IPS DF 19.7 (cell line): ENCODE measurements at places on chromosomes 1 and 21.

DNA sequence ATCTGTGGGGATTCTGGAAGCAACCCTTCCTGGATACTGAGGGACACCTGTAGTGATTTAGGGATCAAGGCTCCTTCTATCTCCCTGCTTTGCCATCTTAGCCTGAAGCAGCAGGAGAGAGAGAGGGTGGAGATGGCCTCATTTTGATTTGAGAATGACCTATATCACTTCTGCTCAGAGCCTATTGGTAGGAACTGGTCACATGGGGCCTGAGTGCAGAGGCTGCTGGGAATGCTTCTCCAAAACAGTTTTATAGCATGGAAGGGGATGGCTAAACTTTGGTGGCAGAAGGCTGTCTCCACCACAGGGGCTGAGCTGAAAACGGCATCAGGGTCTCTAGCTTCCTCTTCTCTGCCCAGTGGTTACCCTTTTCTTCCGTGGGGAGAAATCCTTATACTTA lies 105.8 kb downstream of the TBX19 start:
- no peak for DNase-seq

- DNase-seq, result no peak
Observed at GRCh38 chr1:166133276-166133841, 33.4 kb downstream of the FAM78B start.

- no peak for DNase-seq
Observed at GRCh38 chr1:4022715-4023114, 122.6 kb upstream of the C1orf174 start.

DNA sequence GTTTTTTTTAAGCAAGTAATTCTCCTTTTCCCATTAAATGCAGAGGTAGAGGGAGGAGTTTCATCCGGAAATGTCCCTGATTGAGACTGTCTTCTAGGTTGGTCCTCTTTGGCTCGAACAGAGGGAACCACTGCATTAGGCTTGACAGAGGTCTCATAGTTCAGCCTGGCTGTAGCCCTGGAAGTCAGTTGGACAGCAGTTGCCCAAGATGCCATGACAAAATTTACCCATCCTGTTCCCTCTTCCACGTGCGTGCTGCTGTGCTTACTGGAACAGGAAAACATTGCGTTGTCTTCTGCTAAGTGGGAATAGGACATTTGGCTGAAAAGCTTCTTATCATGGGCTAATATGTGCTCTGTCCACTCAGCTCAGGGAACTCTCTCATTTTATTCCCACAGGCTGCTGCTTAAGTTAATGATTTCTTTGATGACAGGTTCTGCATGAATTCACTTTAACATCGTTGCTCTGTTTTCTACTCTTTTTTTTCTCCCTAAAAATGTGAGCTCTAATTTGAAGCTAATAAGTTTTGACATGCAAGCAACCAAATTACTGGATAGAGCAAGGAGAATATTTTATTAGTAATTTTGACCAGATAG lies 18.0 kb downstream of the KCNK1 start:
- no peak for DNase-seq

GRCh38 chr1:70358921-70359564 lies 4.5 kb upstream of the ANKRD13C start:
- no peak for DNase-seq

- DNase-seq, result no peak
Observed at GRCh38 chr1:54875000-54875399, 12.0 kb downstream of the DHCR24 start.

DNA sequence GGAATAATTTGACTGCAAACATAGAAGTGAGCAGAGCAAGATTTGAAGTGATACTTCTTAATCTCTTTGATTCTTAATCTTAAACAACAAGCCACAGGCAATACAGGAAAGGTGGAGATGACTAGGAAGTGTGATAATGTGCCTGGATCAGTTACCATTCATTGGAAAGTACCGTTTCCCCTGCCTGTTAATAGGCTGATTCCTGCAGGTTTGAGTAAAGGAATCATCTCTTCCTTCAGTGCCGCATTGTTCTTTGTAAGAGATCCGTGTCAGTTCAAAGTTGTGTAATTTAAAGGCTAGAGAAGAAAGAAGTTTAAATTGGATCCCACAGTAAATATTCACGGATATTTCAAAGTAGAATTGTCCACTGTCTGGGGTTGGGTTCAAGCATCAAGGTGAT lies 43.5 kb upstream of the BCL10 start:
- DNase-seq, result no peak

DNA sequence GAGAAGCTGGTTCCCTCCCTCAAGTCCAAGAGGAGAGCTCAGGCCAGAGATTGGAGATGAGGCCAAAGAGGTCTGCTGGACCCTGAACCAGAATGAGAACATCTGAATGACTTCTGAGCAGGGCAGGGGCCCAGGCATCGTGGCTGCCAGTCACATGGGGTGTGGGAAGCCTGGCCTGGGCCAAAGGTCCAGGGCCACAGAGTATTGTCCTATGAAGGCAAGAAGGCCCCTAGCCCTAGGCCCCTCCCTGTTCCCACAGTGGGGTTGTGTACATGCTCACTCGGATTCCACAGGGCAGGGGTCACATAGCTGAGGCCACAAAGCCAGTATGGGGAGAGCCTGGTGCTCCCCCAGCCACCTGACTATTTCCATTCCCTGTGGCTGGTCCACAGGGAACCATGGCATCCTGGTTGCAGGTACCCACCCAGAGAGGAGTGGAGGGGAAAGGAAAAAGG lies 18.5 kb upstream of the SLC1A7 start:
- no peak for DNase-seq

DNA sequence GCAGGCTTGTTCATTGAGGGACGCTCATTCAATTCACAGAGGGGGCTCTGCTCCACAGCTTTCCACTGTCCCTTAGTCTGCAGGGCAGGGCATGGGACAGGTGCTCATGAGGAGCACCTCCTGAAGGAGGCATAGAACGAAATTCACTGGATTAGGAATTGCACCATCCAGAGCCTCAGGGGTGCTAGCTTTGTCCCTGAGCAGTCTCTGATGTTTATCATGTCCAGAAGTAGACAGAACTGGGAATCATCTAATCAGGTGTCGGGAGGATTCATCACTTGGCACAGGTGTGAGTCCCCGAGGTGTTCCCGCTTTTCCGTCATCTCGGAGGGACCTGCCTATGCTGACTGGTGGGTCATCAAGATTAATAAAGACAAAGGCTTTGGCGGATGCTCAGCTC lies 321.4 kb downstream of the AJAP1 start:
- no peak for DNase-seq

GRCh38 chr1:244755673-244756072 lies 79.8 kb upstream of the COX20 start:
- no peak for DNase-seq

GRCh38 chr1:25543425-25544242 lies at the start of gene LDLRAP1:
LDLRAP1 (plus strand) TSS chr1:25543606; CDS start chr1:25543699, 93 bp downstream.
- DNase-seq, result peak; percentile 17

DNA sequence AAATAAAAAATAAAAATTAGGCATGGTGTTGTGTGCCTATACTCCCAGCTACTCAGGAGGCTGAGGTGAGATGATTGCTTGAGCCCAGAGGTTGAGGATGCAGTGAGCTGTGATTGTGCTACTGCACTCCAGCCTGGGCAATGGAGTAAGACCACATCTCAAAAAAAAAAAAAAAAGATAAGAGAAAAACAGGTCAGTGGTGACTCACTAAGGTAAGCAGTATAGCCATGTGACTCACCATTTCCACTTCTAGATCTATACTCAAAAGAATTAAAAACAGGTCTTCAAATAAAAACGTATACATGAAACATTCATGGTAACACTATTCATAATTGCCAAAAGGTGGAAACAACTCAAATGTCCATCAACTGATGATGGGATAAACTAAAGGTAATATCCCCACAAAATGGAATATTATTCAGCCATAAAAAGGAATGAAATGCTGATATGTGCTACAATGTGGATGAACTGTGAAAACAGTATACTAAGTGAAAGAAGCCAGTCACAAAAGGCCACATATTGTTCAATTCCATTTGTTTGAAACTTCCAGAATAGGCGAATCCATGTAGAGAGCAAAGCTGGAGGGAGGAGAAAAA lies 75.1 kb downstream of the ZNF281 start:
- DNase-seq, result no peak

DNA sequence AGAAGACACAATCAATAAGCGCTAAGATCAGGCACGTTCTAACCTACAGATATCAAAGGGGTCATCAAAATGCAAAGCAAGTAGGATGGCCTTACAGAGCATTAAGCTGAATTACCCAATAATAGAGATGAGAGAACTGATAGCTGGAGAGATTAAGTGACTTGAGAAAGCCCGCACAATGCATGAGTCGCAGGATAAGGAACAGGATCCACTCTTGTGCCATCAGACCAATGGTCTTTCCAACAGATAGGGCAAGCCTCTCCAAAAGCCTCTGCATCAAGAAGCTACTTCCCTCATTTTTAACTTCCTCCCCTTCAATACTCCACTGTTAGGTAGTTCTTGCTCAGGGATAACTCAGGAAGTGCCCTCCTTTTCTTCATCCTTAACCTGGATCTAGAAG lies 2.6 kb downstream of the CHML start:
- DNase-seq, result no peak

DNA sequence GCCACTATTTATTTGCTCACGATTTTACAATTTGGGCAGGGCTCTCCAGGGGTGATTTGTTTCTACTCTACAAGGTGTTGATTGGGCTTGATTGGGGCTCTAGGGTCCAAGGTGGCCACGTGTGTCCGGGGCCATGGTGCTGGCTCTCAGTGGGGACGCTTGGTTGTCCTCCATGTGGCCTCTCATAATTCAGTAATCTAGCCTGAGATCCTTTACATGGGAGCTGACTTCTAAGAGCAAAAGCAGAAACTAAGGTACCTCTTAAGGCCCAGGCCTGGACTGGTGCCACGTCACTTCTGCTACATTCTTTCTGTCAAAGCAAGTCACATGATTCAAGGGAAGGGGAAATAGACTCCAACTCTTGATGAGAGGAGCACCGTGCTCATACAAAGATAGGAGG lies 8.1 kb upstream of the PSRC1 start:
- DNase-seq, result no peak

GRCh38 chr1:207344221-207344620 lies 22.7 kb downstream of the CD55 start:
- no peak for DNase-seq

DNA sequence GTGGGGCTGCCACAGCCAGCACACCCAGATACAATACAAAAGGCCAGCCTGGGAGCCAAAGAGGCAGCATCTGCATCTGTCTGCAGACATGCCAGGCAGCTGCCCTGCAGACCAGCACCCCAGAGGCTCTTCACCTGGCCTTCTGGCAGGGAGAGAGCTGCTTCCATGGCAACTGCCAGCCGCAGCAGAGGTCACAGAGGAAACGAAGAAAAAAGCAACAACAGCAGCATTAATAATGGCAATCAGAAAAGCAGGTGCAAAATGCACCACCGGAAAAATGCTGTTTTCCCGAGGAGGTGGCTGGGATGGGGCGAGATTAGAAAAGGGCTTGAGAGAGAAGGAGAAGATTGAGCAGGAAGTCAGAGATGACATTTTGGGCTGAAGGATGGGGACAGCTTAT lies 309.5 kb downstream of the PCP4 start:
- DNase-seq, result no peak

DNA sequence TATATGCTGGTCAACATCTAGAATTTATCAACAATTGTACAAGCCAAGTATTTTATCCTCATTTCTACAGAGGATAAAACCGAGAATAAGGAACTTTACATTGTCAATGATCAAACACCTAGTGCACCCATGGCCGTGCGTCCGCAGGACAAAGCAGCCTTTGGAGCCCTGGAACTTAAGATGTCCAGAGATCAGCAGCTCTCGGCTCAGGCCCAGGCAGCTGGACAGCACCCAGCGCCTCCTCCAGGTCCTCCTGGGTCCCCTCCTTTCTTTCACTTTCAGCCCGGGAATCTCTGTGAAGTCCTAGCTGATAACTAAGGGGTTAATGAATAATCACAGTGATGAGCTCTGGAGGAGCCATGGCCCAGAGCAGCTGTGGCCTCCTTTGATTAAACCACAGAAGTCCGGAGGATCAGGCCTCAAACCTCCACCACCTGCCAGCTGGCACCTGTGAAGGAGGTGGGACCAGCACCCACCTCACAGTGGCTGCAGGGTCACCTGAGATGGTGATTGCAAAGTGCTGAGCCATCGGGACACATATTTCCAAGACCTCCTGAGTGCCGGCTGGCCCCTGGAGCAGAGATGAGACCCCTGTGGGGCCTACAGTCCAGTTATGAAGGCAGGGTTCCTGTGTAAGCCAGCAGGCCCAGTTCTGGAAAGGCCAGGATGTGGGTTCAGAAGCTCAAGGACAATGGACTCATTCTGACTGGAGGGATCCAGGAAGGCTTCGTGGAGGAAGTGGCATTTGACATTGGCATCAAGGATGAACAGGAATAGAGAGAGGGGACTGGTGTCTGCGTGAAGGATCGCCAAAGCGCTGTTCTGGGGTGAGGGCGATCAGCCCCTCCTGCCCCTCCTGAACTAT lies 11.6 kb upstream of the SAMD11 start:
- no peak for DNase-seq

DNA sequence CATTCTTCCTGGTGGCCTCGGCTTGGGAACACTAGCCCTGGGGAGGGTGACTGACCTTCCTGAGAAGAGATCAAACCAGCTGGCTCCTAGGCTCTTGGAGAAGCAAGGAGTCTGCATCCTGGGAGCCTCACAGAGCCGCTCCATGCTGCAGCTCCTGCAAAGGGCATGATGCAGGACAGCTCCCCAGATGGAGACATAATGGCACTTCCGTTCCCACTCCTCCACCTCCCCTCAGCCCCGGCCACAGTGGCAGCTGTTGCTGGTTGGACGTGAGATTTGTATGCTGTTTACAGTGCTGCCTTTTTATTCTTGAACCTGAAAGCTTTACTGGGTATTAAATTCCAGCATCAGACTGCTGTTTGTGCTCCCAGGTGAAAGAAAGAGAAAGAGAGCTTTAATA lies 83.7 kb upstream of the CTTNBP2NL start:
- no peak for DNase-seq

GRCh38 chr1:168626326-168626725 lies 49.9 kb downstream of the XCL1 start:
- no peak for DNase-seq

- no peak for DNase-seq
Observed at GRCh38 chr1:218382261-218382660, 37.1 kb downstream of the TGFB2 start.

- peak; percentile 23 for DNase-seq
Observed at GRCh38 chr21:35940074-35940927, 120.0 kb downstream of the SETD4 start.

DNA sequence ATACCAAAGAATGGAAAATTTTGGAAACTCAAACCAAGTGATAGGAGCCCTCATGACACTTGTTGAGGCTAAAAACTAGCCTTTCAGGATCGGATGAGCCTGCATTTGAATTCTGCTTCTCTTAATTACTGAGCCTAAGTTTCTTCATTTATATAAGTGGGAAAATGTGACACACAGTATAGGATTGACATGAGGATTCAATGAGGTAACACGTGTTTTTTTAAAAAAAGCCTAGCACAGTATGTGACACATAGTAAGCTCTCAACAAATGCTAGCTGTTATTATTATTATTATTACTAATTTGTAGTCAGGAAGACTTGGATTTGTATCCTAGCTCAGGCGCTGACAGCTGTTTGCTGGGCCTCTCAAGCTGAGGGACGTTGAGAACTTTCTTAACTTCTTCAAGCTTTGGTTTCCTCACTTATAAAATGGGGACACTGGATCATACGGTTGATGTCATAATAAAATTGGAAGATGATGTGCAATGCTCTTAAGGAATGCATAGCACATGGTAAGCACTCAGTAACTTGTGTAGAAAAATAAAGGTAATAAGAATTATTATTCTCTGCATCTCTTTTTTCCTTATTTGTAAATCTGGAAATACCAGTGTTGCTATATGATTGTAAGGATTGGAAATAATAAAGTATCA lies 55.4 kb upstream of the JUN start:
- no peak for DNase-seq
